ENCODE measurements at places on chromosomes 5 and 9.

GRCh38 chr5:115898656-115899055 is 56.9 kb downstream of the AP3S1 start:
- peak; percentile 11 for DNase-seq

GRCh38 chr5:129899454-129899853 is 4.8 kb upstream of the CHSY3 start:
- DNase-seq: no peak

DNA sequence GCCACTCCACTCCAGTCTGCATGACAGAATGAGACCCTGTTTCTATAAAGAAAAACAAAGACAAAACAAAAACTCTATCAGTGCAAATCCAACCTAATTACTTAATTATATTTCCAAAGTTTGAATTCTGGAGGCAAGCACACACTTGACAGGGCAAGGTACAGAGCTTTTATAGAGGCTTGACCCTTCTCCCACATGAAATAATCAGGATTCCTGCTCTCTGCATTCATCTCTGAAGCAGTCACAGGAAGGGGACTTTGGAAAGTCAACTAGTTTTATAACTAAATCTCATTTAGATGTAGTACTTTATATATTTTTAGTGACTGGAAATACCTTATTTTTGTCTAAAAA is 91.9 kb upstream of the CHD1 start:
- DNase-seq: no peak

GRCh38 chr9:125241863-125242739 is 958 bp upstream of the HSPA5 start:
- peak; percentile 15 for DNase-seq

DNA sequence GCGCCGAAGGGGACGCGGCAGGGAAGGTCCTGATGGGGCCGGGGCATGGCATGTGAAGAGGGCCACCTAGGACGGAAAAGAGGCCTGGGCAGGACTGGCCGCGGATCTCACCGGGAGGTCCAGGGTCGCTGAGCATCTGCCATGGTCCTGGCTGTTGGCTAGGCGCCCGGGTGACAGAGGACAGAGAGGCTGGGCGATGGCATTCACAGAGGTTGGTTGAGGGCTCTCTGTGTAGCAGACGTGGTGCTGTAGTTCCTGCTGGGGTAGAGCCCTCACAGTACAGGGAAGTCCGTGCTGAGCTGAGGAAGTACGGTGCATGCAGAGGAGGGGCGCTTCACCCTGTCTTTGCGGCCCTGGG is 427 bp downstream of the PCYOX1L start:
- DNase-seq: no peak

DNA sequence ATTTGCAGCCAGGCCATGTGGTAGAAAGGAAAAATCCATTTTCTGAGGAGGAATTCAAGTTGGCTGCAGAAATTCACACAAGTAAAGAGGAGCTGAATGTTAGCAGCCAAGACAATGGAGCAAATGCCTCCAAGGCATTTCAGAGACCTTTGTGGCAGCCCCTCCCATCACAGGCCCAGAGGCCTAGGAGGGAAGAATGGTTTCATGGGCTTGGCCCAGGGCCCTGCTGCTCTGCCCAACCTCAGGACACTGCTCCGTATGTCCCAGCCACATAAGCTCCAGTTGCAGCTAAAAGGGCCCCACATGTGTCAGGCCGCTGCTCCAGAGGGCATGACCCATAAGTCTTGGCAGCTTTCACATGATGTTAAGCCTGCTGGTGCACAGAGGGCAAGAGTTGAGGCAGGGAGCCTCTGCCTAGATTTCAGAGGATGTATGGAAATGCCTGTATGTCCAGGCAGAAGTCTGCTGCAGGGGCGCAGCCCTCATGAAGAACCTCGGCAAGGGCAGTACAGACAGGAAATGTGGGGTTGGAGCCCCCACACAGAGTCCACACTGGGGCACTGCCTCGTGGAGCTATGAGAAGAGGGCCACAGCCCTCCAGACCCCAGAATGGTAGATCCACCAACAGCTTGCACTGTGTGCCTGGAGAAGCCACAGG is 144.2 kb upstream of the EPB41L4A start:
- DNase-seq: no peak

GRCh38 chr9:90458485-90458884 is 184.1 kb downstream of the DIRAS2 start:
- no peak for DNase-seq

DNA sequence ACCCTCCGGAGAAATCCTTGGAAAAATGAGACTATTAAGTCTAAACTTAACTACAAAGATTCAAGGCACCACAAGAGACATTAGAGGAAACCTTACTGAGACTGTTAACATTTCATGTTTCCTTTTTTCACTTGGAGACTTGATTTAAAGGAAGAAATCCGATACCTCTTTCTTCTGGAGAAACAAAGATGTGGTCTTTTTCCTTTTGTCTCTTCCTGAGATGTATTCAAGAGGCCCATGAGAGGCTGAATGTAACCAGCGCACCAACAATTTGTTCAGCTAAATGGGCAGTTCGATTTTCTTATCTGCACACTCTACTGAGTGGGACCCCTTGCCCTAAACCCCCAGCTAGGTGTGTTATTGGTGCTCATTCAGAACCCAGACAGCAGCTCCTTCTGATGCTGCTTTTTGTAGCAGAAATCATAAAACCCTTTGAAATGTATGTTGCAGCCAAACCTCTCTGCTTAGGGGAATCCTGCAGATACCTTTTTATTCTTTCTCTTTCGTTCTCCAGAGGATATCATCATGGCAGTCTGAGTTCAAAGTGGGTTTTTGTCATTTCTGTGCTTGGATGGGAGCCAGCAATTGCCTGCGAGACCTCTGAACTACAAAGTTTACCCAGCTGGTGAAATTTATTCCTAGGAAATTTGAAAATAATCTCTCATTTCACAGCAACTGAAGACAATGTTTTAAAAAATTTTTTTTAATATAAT is 41.9 kb upstream of the ACTBL2 start:
- no peak for DNase-seq

GRCh38 chr5:131488463-131488862 is 146.6 kb downstream of the RAPGEF6 start:
- DNase-seq: no peak

DNA sequence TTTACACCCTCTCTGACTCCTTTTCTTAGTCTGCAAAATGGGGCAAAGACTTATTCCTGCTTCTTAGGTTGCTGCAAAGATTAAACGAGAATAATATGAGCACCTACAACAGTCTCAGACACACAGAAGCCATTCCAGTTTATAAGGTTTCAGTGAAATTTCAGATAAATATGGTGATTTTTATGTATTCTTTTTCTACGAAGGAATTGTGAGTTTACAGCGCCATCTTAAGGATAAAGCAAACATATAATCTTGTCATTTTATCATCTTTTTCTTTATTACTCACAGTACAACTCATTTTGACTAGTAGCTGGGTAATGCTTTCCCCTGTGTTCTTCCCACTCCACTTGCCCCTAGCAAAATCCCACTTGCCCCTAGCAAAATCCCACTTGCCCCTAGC is 29.2 kb upstream of the SMC5 start:
- no peak for DNase-seq

DNA sequence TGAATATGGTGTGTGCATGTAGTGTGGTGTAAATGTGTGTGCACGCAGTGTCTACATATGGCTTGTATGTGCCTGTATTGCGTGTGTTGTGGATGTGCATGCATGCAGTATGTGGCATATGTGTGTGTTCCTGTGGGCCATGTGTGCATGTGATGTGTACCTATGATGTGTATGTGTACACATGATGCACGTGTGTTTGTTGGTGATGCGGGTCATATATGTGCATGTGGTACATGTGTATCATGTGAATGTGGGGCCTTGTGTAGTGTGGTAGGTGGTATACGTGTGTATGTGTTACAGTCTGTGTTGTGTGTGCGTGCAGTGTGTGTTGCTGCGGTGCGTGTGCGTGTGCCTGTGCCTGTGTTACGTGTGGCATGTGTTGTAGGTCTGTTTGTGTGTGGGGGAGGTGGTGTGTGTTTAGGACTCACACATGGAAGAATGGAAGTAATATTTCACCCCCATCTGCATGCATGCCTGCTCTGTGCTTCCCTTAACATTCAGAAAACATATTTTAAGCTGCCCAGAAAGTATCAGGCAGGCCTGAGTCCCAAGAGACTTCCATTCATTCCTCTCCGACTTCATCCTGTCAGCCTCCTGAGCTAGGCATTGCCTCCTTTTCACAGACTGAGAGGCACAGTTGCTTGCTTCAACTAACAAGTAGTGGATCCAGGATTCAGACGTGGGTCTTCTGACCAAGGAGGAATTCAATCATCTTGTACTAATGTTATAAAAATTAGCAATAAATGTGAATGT is 55.4 kb upstream of the RUFY1 start:
- no peak for DNase-seq

DNA sequence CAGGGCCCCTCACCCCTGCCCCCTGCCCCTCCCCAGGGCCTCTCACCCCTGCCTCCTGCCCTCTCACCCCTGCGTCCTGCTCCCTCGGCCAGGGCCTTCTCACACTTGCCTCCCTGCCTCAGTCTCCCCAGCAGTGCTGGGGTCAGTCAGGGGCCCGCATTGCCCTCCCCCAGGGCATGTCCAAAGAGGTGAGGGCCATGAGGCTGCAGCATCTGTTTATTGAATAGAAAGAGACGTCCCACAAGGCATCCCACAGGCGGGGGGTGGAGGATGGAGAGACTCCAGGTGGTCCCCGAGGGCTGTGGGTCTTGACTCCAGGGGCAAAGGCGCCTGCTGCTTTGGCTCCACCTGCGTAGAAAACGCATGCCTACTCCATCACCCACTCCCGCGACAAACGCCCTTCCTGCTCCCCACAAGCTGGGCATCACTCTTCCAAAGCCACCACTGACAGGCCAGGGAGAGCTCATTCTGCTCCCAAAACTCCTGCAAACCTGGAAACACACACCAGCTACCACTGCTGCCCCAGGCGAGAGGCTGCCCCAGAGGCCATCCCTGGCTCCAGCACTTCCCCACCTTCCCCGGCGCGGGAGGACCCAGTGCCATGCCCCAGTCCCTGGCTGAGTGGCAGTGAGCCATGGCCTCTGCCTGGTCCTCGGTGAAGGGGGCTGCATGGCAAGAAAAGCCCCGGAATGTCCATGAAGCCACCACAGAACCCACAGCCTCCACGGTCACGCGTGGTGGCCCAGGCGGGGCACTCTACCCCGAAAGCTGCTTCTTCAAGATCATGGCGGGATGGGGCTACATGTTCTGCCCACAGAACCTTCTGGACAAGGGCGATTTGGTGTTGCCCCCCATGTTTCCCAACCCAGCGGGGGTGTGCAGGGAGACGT is 1.6 kb upstream of the LCN8 start:
- DNase-seq: no peak

Measured in AG08396 (cell line).